ENCODE measurements at places on chromosomes 5 and 9.

GRCh38 chr5:59198365-59198764 lies 615.5 kb downstream of the RAB3C start:
- DNase-seq, result no peak

GRCh38 chr9:91900055-91900796 lies 49.8 kb downstream of the ROR2 start:
- DNase-seq, result no peak

GRCh38 chr5:149297340-149298025 lies 25.8 kb downstream of the AFAP1L1 start:
- DNase-seq, result no peak

DNA sequence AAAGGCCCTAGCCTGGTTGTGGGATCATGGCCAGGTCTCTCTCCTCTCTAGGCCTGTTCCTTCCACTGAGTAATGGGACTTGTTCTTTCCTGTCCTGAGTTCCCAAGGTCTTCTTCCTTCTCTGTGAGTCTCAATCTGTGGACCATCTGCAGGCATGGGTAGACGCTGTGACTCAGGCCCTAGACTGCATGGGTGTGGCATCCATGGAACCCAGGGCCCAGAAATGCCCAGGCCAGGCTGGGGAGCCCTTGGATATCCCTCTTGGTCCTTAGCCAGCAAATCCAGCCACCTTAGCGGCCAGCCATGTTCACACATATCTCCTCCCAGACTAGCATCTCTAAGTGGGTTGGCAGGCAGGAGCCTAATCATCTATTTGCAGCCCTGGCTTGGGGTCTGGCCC lies 2.3 kb upstream of the ACSL6 start:
- no peak for DNase-seq

DNA sequence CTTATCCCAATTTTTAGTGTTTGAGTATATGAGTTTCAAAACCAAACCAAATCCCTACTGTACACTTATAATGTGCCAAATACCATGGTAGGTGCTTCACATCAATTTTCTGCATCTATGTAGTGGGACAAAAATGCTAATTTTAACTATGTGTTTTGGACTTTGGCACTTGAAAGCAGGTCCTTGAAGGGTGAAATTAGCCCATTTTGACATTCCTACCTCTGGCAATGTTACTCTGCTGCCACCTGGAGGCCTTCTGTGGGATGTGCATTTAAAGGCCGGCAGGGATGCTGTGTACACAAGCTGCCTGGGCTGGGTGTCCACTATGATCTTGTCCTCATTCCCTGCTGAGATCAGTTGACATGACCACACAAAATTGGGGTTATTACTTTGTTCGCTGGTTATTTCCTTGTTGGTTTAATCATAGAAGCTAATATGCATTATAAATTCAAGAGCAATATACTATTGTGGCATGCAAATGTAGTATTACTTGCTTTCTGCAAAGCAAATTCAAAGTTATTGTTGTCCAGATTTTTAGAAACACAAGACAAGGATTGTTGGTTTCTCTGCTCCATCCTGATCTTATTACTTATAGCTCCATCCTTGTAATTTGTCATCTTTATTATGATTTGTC lies 166.8 kb downstream of the ARHGEF28 start:
- DNase-seq, result peak; percentile 70

DNA sequence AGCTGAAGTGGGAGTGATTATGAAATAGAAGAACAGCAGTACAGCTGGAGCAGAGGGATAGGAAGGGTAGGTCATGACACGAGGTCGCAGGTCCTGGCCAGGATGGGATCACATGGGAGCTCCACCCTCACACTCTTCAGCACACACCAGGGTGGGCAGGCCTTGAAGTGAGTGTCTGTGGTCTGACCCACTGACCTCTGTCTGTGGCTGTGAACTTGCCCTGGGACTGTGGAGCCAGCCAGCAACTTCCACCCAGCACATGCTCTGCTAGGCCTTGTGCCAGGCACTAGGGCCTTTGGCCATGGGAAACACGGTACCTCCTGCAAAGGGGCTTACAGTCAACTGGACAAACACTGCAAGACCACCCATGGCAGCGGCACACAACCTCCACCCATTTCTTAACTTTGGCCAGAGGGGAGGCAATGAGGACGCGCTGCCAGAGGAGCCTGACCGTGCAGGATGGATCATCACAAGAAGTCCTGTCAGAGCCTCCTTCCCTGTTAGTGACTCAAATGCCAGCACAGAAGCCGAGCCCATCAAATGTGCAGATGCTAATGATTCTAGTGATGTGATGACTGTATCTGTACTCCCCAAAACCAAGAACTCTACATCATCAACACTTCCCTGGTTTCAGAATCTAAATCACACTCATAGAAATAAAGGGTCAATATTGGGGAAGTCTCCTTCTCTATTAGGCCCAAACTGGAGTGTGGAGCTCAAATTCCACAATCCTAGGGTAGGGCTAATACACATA lies 113.6 kb downstream of the DPYSL3 start:
- no peak for DNase-seq

DNA sequence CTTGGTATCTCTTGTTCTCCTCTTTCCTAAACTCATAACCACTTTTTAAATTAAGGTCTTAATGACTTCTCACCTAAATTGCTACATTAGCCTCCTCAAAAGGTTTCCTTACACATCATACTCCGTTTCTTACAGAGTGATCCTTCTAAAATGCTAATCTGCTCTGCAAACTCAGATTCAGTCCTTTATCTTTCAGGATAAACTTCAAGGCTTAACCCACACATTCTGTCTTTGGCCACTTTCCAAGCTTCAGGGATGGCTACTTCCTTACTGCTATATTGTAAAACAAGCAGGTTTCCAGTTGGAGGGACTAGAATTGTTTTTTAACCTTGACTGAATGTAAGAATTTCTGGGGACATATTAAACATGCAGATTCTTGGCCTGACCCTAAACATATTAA lies 105.5 kb upstream of the CHD1 start:
- DNase-seq, result no peak

DNA sequence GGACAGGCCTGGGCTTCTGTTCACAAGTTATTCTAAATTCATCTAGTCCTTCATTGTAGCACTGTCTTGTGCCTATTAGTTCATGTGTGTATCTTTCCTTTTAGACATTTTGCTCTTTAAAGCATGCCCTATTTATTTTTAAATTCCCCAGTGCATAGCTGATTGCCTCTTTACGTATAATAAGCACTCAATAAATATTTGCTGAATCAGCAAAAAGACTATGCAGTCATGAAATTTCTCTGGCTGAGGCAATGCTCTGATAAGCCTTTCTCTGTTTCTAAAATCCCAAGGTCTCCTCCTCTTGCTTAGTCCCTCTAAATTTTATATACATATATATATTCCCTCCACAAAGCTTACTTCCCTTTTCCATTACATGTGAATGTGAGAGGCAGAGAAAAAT lies 315.9 kb upstream of the PCSK5 start:
- no peak for DNase-seq

- DNase-seq, result no peak
Measured at GRCh38 chr5:531101-531748, 7.0 kb upstream of the SLC9A3 start.

DNA sequence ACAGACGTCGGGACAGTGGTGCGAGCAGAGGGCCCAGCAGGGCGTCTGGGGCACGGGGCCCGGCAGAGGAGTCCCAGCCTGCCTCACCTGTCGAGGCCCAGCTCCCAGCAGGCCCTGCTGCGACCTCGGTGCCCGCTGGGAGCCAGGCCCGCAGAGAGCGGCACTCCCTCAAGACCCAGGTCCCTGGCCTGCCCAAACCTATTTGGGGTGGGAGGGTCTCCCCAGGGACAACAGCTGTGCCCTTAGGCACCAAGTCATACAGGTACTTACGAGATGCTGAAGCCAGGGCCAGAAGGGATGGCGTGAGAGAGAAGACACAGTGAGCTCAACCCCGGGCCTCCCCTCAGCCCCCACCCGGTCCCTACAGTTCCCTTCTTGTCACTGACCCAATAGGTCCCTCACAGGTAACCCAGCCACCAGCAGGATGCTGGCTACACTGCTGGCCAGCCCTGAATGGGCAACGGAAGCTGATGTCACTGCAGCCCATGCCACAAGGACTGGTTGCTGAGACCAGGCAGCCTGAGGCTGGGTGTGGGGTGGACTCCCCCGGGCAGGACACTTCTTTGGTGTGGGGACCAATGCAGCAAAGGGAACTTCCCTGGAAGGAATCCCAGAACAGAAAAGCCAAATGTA lies 3.7 kb downstream of the NSMF start:
- DNase-seq, result no peak

GRCh38 chr5:59174248-59174844 lies 591.5 kb downstream of the RAB3C start:
- DNase-seq, result no peak

GRCh38 chr5:166342402-166342801 lies 1949.0 kb upstream of the WWC1 start:
- no peak for DNase-seq

Data from nucleus accumbens (tissue), 56 donors.